Kidney epithelial cell (primary cell): ENCODE measurements at places on chromosomes 2 and 18. TPM values are rescaled to one million over a fixed set of nuclear protein-coding genes. Genes with fewer than 3 reads are reported as not detected.

CRYGD gene
- total RNA-seq, result not detected in 2 replicates

ANXA4 gene
- total RNA-seq, result 73.6 and 93.5 TPM in 2 replicates

TPO gene
- total RNA-seq, result not detected in 2 replicates

PRSS56 gene
- not detected in 2 replicates for total RNA-seq

MYOM1 gene
- total RNA-seq, result 0.04 and 0.34 TPM in 2 replicates

PDK1 gene
- 7.7 and 11.8 TPM in 2 replicates for total RNA-seq

APCDD1 gene
- 0.71 and 1.2 TPM in 2 replicates for total RNA-seq

SKA1 gene
- total RNA-seq, result 4.1 and 5.1 TPM in 2 replicates

ZNF513 gene
- 10.3 and 11.5 TPM in 2 replicates for total RNA-seq
